NCI-H524 (cell line): ENCODE measurements at places on chromosomes 13 and 19.

DNA sequence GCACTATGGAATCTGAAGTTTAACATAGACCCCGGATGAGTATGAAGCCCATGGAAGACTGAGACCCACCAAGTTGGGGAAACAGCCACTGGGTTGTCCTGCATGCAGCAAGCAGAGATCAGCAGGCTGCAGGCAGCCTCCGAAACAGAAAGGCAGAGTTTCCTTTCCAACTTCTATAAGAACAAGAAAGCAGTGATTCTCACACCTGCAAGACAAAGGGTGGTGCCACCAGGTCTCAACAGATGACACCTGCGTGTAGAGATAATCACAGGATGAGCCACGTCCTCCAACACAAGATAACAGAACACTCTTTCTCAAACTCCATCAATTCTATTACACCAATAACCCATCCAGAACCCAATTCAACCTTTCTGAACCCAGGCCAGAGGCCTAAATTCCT lies 457.9 kb downstream of the FOXO1 start:
- DNase-seq = no peak

GRCh38 chr19:42178791-42179674 lies 38.4 kb downstream of the DEDD2 start:
- peak; percentile 37 for DNase-seq

DNA sequence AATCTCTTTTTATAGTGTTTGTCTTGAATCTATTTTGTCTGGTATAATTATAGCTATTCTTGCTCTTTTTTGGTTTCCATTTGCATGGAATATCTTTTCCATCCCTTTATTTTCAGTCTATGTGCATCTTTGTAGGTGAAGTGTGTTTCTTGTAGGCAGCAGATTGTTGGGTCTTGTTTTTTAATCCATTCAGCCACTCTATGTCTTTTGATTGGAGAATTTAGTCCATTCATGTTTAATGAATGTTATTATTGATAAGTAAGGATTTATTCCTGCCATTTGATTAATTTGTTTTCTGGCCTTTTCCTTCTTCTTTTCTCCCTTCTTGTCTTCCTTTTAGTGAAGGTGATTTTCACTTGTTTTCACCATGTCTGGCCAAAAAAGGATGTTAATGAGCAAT lies 11.7 kb upstream of the ZDHHC20 start:
- no peak for DNase-seq

- no peak for DNase-seq
These were observed 5.6 kb upstream of the NEK3 start for GRCh38 chr13:52164989-52165388.

DNA sequence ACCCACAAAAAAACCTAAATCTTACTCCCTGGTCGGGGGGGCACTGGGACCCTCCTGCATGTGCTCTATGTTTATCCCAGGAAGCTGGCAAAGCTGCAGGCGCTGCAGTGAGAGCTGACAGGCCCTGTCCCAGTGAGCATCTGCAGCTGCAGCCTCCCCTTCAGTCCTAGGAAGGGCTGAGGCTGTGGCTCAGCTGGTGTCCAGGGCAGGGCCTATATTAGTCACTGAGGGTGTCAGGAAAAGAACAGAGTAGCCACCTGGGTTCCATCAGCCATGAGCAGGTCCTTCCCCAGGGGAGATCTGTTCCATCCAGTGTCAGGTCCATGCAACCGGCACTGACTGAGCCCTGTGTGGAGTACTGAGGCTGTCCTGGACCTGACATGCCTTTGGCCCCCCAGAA lies 120.5 kb downstream of the TNFRSF19 start:
- DNase-seq = no peak

DNA sequence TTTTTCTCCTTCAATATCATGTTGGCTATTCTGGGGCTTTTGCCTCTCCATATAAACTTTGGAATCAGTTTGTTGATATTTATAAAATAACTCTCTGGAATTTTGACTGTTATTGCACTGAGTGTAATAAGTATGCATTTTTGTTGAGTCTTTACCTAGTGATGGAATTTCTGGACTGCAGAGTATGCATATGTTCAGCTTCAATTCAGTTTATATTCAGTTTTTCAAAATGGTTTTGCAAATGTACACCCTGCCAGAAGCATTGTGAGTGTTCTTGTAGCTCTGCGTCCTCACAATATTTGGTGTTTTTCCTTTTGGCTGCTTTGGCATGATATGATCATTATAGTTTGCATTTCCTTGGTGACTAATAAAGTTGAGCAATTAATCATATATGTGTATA lies 43.1 kb downstream of the RASL11A start:
- DNase-seq = no peak

DNA sequence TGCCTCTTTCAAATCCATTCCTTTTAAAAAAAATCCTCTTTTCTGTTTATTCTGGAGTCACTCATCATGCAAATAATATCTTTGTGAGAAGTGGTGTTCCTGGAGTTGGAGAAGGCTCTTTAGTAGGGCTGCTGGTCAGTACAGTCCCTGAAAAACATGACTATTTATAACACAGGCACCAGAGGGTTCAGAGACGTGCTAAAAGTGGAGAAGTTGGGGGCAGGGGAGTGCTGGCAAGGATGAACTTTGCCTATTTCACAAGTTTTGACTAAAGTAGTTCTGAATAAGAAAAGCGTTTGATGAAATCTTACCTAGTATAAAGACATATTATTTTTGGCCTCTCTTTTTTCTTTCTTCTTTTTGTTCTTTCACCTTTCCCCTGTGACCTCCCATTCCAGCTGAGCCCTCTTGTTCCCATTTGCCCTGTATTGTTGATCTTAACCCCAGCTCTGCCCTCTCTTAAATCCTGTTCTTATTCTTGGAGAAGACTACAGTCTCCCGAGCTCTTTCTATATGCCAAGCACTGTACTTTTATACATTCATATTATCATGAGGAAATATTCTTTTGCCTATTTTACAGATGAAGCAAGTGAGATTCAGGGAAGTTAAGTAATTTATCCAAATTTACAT lies 129.1 kb downstream of the TM9SF2 start:
- no peak for DNase-seq

- DNase-seq = peak; percentile 83
These were observed 1.3 kb upstream of the CNOT3 start for GRCh38 chr19:54136086-54136863.

DNA sequence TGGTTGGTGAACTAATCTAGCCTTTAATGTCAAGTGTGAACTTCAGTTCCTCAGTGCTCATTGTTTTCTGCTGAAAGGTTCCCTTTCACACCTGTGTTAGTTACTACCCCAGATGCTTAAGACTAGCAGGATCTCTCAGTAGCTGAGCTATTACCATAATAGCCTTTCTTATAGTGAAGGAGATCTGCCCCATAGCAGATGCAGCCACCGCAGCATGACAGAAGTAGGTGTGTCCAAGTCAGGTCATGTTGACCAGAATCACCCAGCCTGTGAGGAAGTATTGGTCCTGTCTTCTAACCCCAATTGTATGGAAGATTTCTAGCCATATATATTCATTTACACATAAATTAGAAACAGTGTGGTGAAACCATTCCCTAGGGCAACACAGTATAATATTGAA lies 37.3 kb downstream of the ZAR1L start:
- no peak for DNase-seq

DNA sequence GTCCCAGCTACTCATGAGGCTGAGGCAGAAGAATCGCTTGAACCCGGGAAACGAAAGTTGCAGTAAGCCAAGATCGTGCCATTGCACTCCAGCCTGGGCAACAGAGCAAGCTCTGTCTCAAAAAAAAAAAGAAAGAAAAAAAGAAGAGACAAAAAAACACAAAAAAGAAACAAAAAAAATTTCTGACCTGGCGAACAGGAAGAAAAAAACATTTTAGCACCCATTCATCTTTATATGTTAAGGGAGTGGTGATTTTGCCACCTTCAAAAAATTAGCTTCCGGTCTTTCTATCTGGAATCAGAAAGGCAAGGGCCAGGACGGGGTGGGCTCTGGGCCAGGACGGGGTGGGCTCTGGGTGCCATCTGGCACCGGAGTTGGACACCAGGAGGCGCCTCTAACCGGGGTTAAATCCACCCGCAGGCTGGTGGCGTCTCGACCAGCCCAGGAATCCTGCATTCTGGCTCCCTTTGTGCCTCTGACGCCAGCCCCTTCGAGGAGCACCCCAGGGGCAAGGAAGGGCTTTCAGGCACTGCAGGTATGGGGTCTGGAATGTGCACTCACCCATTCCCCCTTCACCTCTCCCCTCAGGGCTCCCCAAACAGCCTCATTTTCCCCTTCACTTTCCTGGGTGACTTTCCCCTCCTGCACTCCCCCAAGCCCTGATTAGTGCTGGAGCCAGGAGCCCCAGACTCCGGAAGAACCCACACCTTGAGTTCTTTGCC lies 10.4 kb upstream of the ZSWIM4 start:
- DNase-seq = peak; percentile 66

DNA sequence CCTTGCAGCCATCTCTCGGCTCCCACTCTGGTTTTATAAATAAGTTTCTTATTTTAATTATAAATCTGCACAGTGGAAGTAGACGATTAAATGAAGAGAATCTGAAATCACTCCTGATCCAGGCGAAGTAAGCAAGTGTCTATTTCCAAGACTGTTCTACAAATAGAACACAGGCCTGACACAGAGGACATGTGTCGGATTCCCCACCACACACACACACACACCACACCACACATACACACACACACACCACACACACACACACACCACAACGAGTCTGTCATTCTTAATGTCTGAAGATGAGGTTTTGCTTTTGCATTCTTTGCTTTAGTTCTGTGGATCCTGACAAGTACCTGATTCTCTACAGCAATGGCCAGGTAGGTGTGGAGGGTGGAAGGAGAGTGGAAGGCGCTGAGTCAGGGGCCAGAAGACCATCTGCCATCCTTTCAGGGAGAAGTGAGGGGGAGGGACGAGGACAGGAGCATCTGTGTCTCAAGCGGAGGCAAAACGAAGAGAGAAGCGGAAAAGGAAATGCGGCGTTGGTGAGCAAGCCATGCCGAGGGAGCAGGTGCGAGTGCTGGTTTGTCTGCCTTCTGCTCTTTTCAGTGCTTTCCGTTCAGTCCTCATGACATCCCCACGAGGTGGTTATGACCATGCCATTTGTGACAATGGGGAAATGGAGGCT lies 110.2 kb downstream of the TEX26 start:
- DNase-seq = peak; percentile 90

DNA sequence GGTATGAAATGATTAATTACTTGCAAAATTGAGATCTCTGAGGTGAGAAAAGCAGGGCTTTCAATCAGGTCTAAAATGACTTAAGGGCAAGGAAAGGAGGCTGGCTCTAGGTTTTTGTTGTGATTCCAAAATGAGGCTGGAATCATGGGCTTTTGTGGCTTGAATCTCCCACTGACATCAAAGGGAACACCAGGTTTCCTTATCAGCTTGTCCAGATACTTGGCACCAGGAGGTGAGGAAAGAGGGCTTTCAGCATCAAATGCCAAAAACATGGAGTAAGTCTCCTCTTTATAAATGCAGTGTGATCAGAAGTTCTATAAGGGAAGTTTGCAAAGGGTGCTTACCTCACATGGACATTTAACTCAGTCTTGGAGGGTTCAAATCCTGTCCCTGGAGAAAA lies 402.3 kb downstream of the NDFIP2 start:
- DNase-seq = no peak

DNA sequence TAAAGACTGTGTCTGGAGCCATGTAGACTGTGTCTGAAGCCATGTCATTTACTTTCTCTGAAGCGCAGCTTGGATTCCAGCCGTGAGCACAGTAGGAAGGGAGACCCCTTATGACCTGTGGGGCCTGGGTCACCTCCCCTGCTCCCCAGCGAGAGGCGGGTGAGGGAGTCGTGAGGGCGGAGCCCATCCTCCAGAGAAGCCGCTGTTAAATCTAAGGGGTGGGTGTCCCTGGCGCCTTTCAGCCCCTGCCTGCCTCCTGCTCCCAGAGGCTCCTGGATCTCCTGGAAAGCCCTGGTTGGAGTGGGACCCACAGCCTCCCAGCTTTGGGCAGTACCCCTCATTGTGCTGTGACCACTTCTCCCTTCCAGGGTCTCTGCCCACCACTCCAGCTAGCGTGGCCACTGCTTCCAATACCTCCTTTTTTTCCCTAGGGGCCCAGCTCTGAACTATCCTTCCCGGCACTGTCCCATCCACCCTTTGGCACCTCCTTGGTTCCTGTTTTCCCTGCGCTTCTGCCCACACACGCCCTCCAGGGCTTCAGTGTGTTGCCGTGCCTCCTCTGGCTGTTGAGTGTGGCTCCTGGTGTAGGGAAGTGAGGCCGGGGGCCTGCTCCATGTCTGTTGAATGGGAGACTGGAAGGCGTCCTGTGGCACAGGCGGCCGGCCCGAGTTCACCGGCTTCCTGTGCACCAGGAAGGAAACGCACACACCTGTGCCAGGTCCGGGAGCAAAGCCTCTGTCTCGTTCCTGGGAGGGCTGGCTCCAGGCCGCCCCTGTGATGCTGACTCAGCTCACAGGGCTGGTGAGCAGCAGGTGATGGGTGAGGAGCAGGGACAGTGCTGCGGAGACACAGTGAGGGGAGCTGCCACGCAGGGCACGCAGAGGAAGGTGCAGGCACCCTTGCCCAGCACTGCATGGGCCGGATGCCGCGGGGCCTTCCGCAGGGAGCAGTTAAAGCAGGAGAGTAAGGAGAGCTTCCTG lies 29.4 kb downstream of the ATP4B start:
- DNase-seq = no peak

- peak; percentile 21 for DNase-seq
These were observed 673 bp downstream of the IFNL4 start for GRCh38 chr19:39247701-39248664.

GRCh38 chr19:49520705-49521319 lies 7.0 kb upstream of the RCN3 start:
- DNase-seq = no peak

DNA sequence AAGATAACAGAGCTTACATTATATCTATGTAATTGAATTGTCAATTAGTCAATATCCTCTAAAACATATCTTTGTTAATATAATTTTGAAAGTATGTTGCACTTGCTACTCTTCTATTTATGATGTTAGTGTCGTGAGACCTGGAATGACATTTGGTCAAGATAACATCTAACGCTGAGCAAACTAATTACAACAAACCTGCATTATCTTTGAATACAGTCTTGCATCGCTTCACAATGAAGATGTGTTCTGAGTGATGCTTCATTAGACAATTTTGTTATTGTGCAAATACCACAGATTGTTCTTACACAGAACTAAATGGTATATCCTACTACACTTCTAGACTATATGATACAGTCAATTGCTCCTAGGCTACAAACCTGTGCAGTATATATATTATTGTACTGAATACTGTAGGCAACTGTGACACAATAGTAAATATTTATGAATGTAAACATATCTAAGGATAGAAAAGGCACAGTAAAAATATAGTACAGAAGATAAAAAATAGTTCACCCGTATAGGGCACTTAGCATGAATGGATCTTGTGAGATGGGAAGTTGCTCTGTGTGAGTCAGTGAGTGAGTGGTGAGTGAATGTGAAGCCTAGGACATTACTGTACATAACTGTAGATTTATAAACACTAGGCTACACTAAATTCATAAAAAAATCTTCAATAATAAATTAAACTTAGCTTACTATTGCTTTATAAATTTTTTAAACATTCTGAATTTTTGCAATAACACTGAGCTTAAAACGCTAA lies 1773.8 kb downstream of the PCDH9 start:
- DNase-seq = no peak

DNA sequence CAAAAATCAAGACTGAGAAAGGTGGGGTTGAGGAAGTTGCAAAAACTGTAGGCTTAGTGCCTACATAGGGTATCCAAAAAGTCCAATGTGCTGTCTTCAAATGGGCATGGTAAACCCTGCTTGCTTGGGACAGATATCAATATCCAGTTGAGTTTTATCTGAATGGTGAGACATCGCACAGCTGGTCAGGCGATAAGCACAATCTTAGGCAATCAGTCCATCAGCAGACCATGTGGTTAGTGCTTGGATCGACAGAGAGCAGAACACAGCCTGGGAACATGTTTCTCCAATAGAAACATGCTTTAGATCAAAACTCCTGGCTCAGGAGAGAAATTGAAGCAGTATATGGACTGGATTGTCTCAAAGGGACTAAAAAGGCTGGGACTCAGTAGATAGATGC lies 151.3 kb upstream of the IPO5 start:
- DNase-seq = no peak
